Right kidney (tissue), 9 donors: ENCODE measurements at places on chromosomes 3 and 15.

DNA sequence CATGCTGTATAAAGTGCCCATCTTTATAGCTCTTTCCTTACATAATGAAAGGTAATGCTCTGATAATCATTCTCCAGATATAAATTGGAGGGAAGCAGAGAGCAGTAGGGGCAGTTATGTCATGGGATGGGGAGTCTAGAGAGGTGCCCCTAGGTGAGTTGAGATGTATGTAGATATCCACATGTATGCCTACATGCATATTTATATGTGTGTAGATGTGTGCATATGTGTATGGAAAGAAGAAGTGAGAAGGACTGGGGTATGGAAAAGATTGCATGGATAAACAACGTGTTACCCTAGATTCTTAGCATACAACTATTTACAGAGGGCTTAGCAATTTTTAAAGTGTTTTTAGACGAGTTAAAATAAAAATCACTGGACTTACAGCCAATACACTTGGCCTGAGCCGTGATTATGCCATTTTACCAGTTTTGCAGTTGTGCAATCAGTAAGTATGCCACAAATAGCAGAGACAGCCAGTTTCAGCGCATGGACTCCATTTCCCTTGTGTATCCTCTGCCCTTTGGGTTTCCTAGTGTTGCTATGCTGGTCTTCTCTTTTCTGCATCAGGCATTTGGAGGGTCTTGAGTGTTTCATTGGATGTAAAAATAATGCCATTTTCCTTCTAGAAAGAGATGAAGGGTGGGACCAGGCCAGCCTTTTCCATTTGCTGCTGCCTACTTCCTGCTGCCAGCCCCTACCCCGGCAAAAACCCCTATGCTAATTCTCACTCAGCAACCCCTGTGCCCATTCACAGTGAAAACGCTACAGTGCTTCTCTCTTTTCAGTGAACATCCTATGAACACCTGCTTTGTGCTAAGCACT is 199.4 kb upstream of the NR2E3 start:
- no peak for DNase-seq

DNA sequence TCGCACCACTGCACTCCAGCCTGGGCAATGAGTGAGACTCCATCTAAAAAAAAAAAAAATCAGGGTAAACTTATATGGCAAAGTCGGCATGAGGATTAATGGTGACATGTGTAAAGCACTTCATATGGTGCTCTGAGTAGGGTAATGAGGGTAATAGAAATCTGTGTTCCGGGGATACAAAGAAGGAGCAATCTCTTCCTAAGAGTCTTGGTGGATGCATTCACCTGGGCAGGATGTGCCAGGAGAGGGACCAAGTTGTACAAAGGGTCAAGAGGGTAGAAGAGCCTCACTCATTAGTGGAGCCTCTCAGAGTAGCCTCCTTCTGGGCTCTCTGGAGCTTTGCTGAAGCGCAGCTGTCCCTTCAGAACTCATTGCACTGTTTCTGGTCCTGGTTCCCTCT is 9.3 kb upstream of the CX3CR1 start:
- no peak for DNase-seq

DNA sequence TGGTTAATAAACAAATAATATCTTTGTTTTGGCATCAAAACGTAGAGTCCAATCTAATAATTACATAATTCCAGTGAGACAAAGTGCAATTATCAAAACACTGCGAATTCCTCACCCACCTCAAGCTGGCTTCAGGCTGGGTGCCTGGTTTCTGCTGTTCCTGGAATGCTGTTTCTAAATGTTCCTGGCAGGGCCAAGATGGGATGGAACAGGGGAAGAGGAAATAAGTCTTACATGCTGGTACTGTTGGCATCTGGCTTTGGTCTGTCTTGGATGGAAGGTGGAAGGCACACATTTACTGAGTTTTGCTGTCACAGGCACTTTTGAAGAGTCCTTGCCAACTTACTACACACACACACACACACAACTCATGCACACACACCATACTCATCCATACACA is 101.9 kb upstream of the SLCO3A1 start:
- DNase-seq = no peak

DNA sequence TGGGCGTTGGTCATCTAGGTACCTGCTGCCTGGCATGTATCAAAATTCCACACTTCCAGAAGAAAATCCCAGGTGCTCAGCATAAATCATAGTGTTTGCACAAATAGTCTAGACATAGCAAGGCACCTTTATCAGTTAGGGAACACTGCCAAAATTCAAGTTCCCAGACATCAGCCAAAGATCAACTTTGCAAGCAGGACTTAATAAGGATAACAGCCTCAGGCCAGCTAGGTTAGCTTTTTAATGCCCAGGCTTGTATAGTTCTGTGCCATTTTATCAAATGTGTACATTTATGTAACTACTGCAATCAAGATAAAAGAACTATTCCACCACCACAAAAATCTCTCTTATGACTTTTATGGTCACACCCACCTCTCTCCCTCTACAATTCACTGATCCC is 30.7 kb downstream of the DZIP3 start:
- no peak for DNase-seq

DNA sequence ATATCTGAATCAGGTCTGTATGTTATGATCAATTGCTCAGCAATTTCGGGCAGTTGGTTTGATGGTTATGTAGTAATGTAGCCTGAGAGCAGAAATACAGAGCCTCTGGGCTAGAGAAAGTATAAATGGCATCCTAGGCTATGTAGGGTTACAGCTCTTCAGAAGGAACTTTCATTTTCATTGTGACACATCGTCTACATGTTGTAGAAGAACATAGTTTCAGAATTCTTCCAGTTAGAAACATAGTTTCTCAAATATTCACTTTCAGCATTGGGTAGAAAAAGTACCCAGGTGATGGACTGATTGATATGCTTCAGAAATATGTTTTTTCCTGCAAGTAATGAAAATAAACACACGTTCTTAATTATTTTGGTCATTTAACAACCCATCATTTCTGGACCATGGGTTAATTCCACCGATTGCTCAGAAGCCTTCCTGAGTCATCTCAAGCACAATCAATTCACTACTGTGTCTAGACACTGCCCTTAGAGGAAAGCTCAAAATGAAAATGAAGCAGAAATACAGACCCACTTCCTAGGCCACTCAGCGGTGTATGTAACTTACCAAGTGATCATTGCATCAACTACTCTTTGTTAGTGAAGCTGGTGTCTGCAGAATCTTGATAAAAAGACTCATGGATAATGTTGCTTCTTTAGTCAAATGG is 88.8 kb upstream of the TSEN2 start:
- DNase-seq = no peak

GRCh38 chr3:138389144-138389601 is 40.8 kb downstream of the MRAS start:
- DNase-seq = no peak

DNA sequence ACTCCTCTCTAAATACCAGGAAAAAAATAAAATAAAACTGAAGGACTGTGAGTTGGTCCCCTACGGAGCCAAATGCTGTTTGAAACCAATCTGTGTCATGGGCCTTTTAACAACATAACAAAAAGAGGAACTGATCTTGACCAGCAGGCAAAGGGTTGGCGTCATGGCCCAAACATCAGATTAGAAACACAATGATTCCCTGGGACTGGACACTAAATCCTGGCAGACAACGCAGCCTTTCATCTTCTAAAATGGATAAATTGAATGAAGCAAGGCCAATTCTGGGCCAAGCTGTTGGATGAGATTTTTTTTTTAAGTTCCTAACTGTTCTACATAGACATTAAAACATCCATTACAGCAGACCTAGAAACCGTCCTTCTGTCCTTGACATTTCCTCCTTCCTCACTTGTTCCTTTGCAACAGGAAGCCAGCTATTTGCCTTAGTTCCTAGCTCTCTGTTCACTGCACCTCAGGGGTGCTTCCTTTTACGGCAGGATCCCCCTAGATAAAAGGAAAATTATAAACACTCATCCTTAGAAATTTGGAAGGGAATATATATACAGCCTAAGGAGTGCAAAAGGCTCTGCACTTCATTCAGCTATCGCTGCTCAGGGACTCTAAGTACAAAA is 21.6 kb upstream of the TAFA4 start:
- DNase-seq = no peak

- DNase-seq = no peak
These were observed 3.9 kb upstream of the PSTPIP1 start for GRCh38 chr15:76991048-76991447.

GRCh38 chr3:130627143-130627855 is 110.3 kb downstream of the COL6A6 start:
- DNase-seq = no peak

- DNase-seq = no peak
These were observed 970.8 kb downstream of the PLOD2 start for GRCh38 chr3:145190138-145190537.

DNA sequence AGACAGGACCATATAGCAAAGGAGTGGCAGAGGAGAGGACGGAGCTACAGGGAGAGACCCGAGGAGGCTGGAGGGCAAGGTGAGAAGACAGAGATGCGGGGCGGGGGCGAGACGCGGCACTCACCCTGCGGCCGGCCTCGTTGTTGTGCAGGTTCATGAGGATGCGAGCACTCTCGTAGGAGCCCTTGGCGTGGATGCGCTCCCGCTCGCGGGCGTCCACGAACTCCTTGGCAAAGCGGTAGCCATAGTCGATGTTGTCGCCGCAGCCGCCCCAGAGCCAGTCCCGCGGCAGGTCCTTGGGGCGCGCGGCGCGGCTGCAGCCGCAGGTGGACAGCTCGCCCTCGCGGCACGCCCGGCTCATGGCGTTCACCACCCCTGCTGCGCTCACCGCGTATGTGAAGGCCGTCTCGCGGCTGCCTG is 12.9 kb downstream of the WNT5A start:
- no peak for DNase-seq

DNA sequence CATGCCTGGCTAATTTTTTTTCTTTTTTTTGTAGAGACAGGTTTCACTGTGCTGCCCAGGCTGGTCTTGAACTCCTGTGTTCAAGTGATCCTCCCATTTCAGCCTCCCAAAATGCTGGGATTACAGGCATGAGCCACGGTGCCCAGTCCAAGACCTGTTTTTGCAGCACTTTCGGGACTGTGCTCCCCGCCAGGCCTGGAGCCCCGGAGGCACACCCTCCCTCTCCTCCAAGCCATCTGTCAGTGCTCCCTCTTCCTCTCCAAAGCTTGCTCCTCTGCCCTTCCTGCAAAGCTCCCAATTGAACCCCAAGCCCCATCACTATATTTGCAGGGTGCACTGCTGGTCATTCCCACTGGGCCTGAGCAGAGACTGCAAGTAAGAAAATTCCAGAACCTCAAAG is 98.1 kb downstream of the CORO2B start:
- no peak for DNase-seq

DNA sequence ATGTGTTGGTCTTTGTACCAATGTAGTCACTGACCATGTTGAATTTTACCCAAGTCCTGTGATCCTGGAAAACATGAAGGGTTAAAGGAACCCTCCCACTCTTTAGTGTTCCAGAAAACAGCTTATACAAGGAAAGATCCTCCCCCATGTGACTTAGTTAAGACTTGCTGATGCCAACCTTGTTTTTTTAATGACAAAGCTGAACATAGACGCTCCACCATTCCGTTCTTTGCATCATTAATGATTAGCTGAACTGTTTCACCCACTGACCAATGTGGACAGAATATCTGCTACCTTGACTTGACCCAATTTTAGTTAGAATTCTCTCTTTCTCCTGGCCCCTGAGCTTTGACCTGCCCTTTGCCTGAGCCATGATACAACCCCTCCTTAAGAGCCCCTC is 3.5 kb upstream of the WDR72 start:
- no peak for DNase-seq

- DNase-seq = no peak
These were observed 849.3 kb downstream of the ROBO1 start for GRCh38 chr3:78918361-78919020.

- no peak for DNase-seq
These were observed 144.1 kb downstream of the FILIP1L start for GRCh38 chr3:99970198-99970597.

DNA sequence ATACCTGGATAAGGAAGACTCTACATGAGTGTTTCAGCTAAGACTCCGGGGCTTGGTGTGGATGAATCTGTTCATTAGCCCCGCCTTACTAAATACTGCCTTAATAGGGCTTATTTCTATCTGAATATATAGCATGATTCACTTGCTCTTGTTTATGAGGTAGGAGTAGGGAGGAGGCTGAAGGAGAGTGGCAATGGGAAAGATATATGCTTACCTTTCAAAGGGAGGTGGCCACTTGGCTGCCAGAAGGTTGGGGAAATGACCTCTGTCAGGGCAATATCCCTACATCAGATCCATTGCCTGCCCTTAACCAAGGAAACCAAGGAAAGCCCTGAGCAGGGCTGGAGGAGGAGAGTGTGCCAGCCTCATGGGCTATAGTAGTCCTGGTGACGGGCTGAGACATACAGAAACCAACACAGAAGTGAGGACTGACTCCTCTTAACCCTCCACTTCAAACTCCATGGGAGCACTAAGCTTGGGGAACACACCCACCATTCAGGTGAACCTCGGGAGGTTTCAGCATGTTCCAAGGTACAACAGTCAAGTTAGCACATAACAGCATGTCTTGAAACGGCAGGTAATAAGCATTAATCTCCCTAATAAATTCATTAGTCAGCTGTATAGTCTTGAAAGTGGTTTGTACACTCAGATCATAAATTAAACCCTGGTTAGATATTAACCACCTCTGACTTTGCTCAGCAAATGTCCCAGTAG is 80.1 kb downstream of the EOMES start:
- peak; percentile 7 for DNase-seq

- DNase-seq = no peak
These were observed 377.7 kb downstream of the IL20RB start for GRCh38 chr3:137335478-137335877.

GRCh38 chr3:151037746-151038477 is 47.6 kb upstream of the MED12L start:
- peak; percentile 5 for DNase-seq

DNA sequence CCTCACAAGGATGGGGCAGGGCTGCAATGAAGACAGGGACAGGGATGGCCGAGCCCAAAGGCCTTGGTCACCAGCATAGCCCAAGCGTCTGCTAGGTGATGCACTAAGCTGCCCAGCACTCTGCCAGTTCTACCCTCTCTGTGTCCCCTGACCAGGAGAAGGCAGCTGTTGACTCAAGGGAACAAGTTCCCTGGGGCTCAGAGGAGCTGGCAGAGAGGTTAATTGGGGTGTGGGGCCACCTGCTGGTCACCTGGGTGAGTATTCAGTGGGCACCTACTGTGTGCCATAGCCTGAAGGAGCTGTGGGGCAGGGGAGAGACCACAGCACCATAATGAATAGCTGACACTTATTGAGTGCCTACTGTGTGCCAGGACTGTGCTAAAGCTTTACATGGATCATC is 22.0 kb upstream of the DOCK3 start:
- no peak for DNase-seq

GRCh38 chr3:173930251-173930650 is 532.7 kb downstream of the NLGN1 start:
- DNase-seq = no peak

GRCh38 chr3:64501298-64501906 is 186.4 kb downstream of the ADAMTS9 start:
- DNase-seq = no peak

- no peak for DNase-seq
These were observed 1.8 kb downstream of the CADPS start for GRCh38 chr3:62873451-62873760.

GRCh38 chr3:173037840-173038483 is 103.1 kb downstream of the SPATA16 start:
- no peak for DNase-seq

GRCh38 chr15:78316283-78317083 is 17.1 kb upstream of the SKIC8 start:
- peak; percentile 25 for DNase-seq
